ENCODE measurements at places on chromosomes 7 and 10.

GRCh38 chr10:33260403-33261149 lies 73.9 kb downstream of the NRP1 start:
- DNase-seq: no peak

DNA sequence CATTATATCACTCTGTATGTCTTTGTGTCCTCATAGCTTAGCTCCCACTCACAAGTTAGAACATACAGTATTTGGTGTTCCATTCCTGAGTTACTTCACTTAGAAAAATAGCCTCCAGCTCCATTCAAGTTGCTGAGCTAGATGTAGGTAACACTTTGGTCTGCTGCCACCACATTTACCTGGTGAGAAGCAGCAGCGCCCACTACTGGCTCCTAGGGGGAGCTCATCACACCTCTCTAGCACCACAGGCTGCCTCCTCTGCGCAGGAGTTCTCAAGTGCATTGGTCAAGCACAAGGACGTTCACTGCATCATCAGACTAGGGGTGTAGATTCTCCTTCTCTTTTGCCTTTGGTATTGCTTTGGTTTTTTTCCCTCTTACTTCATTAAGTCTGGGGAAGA lies 530.9 kb upstream of the AUTS2 start:
- no peak for DNase-seq

DNA sequence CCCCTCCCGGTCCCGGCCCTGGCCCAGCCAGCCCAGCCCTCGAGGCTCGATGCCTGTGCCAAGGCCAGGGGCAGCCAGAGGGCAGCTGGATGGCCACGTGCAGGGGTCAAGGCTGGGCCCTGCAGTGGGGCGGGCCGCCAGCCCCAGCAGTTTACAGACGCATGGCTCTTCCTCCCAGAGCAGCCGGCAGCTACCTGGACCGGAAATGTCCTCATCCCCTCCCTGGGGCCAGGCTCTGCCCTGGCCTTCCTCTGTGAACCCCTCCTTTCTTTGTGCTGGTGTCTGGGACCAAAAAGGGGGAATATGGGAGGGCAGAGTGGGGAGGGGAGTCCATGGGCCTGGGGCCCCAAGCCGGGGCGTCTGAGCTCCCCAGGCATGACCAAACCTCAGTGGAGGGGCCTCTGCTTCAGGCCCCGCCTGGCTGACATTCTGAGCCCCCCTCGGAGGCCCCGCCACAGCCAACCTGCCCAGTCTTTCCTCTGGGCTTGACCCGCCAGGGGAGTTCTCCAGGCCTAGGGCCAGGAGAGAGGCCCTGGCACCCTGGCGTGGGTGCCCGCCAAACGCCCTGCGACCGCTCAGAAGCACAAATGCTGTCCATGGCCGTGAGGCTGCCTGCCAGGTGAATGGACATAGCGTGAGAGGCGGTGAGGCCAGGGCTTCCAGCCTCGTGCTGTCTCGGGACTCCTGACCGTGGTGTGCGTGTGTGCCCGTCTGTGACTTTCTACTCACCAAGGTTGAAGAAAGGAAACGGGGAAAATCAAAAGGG lies 24.7 kb upstream of the AMZ1 start:
- no peak for DNase-seq

DNA sequence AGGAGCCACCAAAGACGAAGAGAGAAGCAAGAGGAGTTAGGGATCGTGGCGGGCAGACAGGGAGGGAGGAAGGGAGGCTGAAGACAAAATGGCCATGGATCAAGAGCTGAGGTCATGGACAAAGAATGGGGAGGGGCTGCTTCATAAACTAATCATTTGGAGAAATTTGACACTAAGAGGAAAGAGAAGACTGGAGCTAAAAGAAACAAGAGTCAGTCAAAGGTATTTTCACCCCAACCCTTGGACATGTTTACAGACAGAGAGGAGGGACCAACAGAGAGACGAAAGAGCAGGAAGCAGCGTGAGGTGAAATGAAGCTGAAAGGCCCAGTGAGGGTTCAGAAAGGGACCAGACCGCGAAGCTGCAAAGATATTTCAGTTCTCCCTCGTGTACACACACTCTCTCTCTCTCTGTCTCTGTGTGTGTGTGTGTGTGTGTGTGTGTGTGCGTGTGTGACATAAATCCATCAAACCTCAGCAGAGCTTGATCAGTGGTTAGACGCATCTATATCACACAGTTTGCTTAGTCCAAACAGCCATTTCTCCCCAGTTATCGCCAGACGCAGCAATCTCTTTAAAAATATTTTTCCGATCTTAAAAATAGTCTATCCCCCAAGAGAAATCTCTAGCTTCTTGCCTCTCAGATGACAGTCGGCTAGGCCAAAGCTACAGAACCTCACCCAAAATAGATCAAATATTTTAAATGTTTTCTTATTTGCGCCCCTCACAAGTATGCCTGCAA lies 12.5 kb upstream of the CALD1 start:
- DNase-seq: no peak

- peak; percentile 4 for DNase-seq
These were observed 7.3 kb downstream of the IL2RA start for GRCh38 chr10:6054884-6055283.

DNA sequence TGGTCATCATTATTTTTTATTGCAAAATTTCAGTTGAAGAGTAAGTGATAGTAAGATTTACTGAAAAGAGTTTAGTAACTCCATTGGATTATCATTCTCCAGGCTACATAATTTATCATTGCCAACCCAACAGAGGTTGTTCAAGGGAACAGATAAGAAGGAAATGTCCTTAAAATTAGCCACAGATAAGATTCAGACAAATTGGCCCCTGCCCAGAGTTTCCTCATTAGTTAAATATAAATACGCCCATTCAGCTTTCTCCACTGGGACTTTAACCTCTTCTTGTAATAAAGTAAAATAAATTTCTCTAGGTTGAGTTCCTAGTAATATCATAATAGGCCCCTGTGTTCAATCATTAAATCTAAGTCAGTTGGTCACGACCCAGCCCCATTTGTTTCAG lies 27.7 kb upstream of the PHYHIPL start:
- DNase-seq: no peak

GRCh38 chr10:20999699-21000098 lies 102.6 kb upstream of the NEBL start:
- no peak for DNase-seq

GRCh38 chr7:74284781-74285259 lies 4.4 kb upstream of the CLIP2 start:
- no peak for DNase-seq

Measured in activated CD4-positive, alpha-beta T cell treated with anti-CD3 and anti-CD28 coated beads, Interleukin-2, amount 10 ng/mL, durations not matched to agents 7 days and 5 days (primary cell).